Vagina (tissue), 2 donors: ENCODE measurements at places on chromosomes 16 and 17.

- DNase-seq, result no peak
Observed at GRCh38 chr16:56732832-56733231, 2.9 kb downstream of the NUP93 start.

GRCh38 chr17:72618001-72618509, 474.4 kb downstream of the SLC39A11 start:
- DNase-seq, result no peak

DNA sequence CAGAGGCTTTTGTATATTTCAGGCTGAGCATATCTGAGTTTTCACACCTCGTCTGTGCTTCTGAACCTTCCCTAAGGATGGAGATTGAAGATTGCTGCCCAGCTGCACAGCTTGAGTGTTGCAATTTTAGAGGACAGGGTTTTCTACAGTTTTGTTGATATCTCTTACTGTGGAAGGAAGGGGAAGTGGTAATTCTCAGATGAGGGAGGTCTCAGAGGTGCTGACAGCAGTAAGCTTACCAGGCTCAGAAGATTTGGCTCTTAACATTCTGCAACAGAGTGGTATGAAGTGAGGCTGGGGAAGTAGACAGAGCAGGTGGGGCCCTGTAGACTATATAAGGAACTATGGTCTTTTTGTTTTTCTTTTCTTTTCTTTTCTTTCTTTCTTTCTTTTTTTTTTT, 45.8 kb upstream of the ARHGAP17 start:
- no peak for DNase-seq

DNA sequence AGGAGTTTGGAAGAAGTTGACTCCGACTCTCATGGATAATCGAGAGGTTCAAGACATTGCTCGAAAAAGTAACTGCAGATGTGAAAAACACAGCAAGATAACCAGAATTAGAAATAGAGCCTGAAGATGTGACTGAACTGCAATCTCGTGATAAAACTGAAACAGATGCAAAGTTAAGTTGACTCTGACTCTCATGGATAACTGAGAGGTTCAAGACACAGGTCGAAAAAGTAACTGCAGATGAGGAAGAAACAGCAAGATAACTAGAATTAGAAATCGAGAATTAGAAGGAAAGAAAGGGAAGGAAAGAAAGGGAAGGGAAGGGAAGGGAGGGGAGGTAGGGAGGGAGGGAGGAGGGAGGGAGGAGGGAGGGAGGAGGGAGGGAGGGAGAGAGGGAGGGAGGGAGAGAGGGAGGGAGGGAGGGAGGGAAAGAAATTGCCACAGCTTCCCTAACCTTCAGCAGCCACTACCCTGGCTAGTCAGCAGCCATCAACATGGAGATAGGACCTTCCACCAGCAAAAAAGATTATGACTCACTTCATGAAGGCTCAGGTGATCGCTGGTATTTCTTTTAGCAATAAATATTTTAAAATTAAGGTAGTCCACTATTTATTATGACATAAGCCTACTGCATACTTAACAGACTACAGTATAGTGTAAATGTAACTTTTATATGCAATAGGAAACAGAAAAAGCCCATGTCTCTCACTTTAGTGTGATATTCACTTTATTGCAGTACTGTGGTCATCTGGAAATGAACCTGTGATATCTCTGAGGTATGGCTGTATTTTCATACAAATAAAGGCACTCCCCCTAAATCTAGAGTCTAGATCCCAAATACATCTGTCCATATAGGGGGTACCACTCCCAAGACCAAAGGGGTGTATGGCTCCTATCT, 68.3 kb downstream of the KANSL1 start:
- no peak for DNase-seq

GRCh38 chr16:78485188-78485916, 385.9 kb downstream of the WWOX start:
- no peak for DNase-seq

DNA sequence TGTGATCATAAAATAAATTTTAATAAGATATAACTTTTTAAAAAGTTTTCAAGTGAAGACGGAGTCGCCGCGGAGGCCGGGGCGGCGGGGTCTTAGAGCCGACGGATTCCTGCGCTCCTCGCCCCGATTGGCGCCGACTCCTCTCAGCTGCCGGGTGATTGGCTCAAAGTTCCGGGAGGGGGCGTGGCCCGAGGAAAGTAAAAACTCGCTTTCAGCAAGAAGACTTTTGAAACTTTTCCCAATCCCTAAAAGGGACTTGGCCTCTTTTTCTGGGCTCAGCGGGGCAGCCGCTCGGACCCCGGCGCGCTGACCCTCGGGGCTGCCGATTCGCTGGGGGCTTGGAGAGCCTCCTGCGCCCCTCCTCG, at the start of gene FOXC2:
FOXC2 (plus strand) TSS at position 229 of the 365 bp plus-strand sequence. CDS start 507 bp downstream, outside the sequence.
- no peak for DNase-seq

- no peak for DNase-seq
Observed at GRCh38 chr17:72512649-72513556, 392.1 kb downstream of the SOX9 start.

- no peak for DNase-seq
Observed at GRCh38 chr16:4290236-4290830, 17.5 kb upstream of the TFAP4 start.

DNA sequence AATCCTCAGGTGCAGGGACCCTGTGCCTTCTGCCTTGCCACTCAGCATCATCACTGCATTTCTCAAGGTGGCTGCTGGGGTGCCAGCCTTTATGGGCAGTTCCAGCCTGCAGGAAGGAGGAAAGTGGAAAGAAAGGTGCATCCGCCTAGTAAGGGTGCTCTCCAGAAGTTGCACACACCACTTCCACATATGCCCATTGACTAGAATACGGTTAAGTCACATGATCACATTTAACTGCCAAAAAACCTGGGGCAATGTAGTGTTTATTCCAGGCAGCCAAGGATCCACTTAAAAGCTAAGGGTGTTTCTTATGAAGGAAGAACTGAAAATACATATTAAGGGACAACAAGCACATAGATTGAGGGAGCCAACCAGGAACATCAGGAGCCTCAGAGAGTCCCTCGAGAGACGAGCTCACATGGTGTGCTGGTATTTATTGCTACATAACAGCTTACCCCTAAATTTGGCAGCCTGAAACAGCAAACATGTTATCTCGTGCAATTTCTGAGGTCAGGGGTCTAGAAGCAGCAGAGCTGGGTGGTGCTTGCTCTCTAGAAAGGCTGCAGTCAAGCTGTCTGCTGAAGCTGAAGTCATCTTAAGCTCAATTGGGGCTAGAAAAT, 52.0 kb upstream of the MMP2 start:
- no peak for DNase-seq

GRCh38 chr16:89034971-89035668, 58.1 kb upstream of the CBFA2T3 start:
- DNase-seq, result no peak

DNA sequence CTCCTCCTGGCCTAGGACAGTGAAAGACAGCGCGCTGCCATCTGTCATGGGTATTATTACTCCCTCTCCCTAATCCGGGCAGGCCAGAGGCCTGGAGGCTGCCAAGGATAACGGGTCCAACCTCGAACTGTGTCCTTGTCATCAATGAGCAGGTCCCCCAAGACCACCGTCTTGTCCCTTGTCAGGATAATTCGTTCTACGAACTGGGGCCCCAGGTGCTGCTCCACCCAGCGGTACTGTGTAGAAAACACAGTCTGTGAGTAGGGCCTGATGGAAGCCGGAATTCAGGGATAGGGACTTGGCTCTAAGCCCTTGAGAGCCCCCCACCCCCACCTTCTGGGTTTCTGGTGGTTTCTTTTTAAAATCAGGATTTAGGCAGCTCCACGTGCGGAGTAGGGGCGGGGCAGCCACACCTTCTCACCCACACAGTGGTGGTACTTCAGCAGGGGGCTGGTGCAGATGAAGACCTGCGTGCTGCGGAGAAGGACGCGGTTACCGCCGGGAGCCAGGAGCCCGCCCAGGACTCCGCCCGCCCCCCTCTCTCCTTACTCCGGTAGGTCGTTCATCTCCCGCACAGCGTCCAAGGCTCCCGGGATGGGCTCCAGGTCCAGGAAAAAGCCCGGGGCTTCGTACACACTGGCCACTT, 787 bp downstream of the NT5C start:
- DNase-seq, result no peak

DNA sequence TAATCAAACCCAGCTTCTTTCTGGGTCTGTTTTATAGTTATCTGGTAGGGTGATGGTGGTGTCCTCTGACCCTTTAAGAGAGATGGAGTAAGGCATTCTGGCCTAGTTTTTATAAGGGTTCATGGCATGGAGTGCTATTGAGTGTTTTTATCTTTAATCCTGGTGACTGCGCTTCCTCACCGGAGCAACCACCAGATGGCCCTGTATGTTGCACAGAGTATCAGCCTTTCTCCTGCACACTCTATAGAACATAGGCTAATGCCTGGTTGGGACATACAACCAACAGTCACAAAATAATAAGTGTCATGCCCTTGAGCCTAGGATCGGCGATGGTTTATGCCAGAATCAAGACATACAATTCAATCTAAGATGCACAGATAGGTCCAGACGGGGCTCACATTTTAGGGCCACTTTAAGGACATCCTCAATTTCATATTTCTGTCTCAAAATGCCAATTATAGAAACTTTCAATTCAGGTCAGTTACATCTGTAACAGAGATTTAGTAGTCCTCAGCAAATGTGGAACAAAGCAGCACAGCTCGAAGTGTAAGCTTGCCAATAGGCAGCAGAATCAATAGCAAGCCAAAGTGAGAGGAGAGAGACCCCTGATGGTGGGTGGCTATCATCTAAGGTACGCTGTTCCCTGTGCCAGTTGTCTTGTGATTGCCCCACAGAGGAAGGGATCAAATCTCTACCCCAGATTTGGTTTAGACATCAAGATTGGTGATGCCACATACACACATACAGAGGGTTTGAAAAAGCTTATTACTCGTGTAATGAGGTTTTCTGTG, 37.2 kb upstream of the HOXB9 start:
- no peak for DNase-seq

DNA sequence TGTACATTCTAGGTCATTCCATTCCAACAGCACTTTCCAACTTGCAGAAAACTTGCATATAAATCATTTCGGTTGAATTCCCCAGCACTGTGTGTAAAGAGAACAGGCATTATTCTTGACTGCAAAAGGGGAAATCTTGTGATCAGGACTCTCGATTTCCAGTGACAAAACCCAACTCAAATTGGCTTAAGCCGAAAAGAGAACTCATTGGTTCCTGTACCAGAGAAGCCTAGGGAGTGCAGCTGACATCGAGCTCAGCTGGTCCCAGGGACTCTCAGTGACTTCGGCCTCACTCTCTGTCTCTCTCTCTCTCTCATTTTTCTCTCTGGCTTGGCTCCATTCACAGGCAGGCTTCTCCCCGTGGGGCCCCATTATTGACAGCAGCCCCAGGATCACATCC, 30.7 kb downstream of the CD300LF start:
- no peak for DNase-seq
